Stimulated activated CD4-positive, alpha-beta T cell treated with anti-CD3 and anti-CD28 coated beads, Interleukin-1b, Interleukin-23, amount 100 ng/mL, for 1 hour (primary cell): ENCODE measurements at places on chromosomes 5 and 9.

DNA sequence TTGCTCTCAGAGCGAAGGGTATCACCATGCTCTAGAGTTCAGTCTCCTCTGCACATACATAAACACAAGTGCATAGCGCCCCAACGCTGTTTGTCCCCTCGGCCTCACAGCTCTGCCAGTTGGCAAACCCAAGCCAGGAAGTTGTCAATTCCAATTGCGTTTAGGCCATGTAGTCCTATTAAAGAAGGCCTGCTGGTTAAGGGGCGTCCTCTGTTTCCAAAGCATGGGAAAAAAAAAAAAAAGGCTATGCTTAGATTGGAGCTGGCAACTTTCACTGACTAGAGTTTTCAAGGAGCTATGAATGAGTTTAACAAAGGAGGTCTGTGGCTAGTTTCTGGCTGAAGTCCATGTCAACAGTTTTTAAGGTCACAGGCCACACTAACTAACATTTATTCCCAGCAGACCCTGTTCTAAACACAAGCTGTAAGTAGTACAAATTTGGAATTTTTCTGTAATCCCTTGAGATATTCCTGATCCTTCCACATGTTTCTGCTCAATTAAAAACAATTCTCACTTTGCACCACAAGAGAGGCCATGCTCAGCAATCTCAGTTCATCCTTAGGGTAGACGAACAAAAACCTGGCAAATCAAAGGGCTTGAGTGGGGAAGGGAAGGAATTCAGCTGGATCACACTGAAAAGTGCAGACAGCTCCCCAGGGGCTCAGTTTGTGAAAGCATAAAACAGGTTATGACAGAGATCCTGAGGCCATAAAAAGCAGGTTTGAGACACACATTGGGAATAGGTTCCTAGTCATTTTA, 187.7 kb downstream of the DENND1A start:
- DNase-seq = no peak

- DNase-seq = no peak
Measured at GRCh38 chr9:106590759-106591505, 272.0 kb upstream of the ZNF462 start.

- DNase-seq = no peak
Measured at GRCh38 chr5:6321078-6321477, 57.3 kb downstream of the MED10 start.

DNA sequence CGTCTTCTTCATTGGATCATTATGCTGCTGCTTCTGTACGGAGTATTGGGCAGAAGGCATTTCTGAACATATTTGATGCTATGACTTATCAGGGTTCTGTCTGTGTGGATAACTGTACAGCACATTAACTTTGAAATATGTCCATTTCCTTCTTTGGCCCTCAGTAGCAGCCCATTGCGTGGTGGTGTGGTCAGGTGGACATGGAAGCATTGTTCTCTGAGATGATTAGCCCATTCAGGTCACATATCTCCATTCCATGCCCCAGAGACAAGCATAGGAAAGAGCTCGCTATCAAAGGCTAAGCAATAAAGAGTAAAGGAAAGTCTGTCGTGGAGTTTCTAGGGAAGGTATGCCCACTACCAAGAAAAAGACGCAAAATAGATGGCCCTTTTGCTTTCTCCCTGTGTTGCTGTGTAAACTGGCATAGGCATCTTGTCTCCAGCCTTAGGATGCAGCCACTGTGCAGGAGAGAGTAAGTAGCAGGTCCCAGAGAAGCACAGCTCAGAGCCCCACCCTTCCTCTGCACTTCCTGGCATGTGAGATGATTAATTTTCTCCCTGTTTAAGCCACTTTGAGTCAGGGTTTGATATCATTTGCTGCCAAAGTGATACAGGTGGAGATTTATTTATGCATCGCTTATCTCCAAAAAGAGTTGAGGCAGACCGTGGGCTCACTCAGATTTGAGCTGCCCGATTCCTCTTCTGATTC, 221.9 kb downstream of the PDZD2 start:
- DNase-seq = no peak

GRCh38 chr5:179926657-179927056, 19.0 kb upstream of the TBC1D9B start:
- DNase-seq = no peak

- DNase-seq = no peak
Measured at GRCh38 chr9:16057541-16057940, 504.7 kb downstream of the CCDC171 start.

DNA sequence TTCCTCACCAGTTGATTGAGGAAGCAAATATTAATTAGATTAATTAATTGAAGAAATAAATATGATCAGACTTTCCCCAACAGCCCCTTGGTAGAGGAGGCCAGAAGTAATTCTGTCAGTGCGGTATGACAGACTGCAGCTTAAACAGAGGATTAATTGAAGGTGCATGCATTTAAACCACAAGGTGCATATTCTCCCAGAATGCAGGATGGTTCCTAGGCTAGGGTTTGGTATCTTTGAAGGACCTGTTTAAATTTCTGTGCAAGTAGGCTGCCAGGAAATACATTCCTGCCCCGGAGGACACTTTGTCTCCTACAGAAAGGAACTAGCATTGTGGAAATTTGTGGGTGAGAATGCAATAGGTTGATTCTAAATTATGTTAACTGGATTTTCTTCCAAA, 50.5 kb upstream of the PALM2AKAP2 start:
- DNase-seq = no peak

GRCh38 chr9:113634596-113635515, 171.3 kb downstream of the RGS3 start:
- no peak for DNase-seq

GRCh38 chr9:107018861-107019545, 156.0 kb downstream of the ZNF462 start:
- no peak for DNase-seq

- DNase-seq = no peak
Measured at GRCh38 chr5:177412603-177413233, 3.4 kb upstream of the F12 start.

- no peak for DNase-seq
Measured at GRCh38 chr9:95721061-95721531, 154.4 kb upstream of the ERCC6L2 start.
